Tongue (tissue), 3 donors: ENCODE measurements at places on chromosomes 4 and X. TPM values are rescaled to one million over a fixed set of nuclear protein-coding genes. Genes with fewer than 3 reads are reported as not detected.

CXCL13 gene
- total RNA-seq: 0.31 TPM

RAB9A gene
- 37.2 TPM for total RNA-seq

TBC1D9 gene
- total RNA-seq: 30.0 TPM

NIPAL1 gene
- total RNA-seq: 6.9 TPM

PF4V1 gene
- total RNA-seq: not detected

- no peak for DNase-seq
Observed at GRCh38 chr4:31598639-31599038, 878.5 kb downstream of the PCDH7 start.

DNA sequence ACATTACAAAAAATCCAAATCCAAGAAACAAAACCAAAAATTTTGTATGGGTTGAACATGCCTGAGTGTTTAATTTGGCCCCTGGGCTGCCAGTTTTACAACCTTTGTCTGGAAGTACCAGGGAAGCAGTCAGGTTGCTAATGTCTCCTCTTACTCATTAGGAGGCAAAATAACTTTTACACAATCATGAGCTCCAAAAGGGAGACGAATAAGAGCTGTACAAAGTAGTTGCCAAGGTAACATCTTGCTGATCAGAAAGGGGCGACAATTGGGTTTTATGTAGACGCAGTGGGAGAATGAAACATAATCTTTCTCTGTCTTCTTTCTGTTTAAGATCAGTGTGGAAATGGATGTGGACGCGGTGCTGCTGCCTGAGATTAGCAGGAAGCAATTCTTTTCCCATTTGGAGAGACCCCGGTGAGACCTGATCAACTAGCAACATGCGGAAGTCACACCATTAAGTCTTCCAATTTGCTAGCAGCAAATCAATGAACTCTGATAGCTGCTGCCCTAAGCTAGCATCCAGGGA lies 90.7 kb upstream of the IGFBP7 start:
- no peak for DNase-seq

- no peak for DNase-seq
Observed at GRCh38 chr4:63529581-63530337, 879.5 kb downstream of the TECRL start.

- DNase-seq: no peak
Observed at GRCh38 chr4:4323705-4324534, 33.9 kb downstream of the ZBTB49 start.

DNA sequence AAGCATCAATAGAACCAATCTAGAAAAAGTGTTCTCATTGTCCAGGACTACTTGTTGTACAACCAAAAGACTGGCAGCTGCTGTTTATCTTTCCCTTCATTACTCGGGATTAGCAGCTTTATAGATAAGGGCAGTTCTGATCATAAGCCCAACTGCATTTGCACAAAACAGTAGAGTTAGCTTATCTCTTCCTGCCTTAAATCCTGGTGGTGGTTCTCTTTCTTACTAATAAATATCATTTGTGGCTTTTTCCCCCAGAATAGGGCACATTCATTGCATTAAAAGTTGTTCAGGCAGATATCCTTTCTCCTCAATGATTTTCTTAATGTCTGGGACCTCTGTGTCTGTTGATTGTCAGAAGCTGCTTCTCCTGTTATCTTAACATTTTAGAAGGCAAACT lies 20.2 kb upstream of the RRAGB start:
- no peak for DNase-seq

- DNase-seq: no peak
Observed at GRCh38 chr4:41655177-41655576, 93.3 kb downstream of the PHOX2B start.

- DNase-seq: peak; percentile 2
Observed at GRCh38 chr4:36914106-36914505, 330.4 kb upstream of the NWD2 start.

- no peak for DNase-seq
Observed at GRCh38 chr4:106315476-106315967, 487 bp downstream of the TBCK start.

DNA sequence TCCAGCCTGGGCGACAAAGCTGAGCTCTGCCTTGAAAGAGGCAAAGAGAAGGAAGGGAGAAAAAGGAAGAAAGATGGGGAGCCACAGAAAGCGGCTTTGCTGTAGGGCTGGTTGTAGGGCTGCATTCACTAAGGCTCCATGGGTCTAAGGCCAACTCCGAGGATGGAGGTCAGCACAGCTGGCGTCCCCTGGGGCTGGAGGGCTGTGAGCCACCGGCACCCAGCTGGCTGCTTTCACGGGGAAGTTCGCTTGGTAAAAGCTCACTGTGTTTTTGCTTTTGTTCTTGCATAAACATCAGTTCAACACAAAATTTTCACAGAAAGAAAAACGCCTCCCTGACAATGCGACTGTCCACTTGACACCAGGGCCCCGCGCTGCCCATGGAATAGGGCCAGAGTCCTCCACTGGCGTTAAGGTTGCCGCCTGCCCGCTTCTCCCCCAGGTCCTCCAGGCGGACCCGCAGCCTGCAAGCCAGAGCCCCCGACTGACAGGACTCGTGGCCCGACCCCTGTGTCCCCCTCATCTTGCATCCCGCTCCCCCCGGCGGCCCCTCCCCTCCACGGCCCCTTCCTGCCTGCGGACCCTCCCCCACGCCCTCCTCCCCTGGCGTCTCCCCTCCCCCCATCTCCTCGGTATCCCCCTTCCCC lies 1.1 kb downstream of the RNF212 start:
- no peak for DNase-seq

- DNase-seq: no peak
Observed at GRCh38 chrX:84218726-84219125, 30.7 kb upstream of the RPS6KA6 start.

DNA sequence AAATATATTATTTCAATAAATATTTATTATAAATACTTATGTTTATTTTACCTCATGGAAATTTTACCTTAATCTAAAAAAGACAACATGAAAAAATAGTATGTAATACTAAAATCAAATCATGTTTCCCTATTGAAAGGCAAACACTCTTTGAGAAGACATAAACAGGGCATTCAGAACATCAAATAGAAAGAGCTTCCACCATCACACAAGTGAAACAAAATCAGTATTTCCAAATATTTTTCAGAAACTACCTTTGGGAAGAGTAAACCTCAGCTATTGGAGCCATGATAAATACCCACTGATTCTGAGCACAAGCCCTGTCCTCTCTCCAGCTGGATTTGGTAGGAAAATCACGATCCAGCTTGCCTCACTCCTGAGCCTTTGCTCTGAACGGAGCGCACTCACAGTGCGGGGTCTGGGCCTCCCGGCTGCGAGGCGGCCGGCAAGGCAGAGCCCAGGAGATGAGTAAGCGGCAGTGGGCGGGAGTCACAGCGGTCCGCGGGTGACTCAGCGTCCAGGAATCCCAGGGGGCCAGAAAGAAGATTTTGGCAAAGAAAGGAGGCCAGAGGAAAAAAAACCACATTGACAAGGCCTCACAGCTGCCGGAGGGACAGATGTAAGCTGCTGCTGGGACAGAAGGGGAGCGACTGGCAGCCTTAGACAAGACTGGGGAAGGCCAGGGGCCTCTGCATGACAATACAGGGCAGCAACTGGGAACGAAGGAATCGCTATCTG lies 14.7 kb upstream of the ANXA5 start:
- DNase-seq: peak; percentile 94

DNA sequence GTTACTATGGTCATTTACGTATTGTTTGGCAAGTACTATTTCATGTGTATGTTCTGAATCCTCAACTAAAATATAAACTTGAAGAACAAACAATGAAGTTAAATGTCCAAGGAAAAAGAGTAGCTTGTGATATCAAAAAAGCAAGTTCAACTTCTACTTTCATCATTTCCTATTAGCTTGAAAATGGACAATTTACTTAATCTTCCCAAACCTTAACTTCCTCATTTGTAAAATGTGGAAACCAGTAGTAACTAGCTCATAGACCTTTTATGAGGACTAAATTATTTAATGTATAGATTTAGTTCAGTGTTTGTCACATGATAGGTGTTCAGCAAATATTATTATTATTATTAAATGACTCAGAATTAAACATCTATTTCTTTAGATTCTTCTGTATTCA lies 276.8 kb upstream of the TET2 start:
- no peak for DNase-seq

- DNase-seq: no peak
Observed at GRCh38 chr4:930827-931193, 1.3 kb downstream of the GAK start.

GRCh38 chr4:168800926-168801325 lies 209.1 kb downstream of the CBR4 start:
- DNase-seq: no peak
